Activated CD8-positive, alpha-beta memory T cell treated with anti-CD3 and anti-CD28 coated beads for 48 hours (primary cell): ENCODE measurements at places on chromosomes 4 and X.

GRCh38 chrX:10109695-10110094, 47.1 kb upstream of the CLCN4 start:
- no peak for DNase-seq

- no peak for DNase-seq
These were observed 32.5 kb downstream of the FGFBP1 start for GRCh38 chr4:15906020-15906443.

DNA sequence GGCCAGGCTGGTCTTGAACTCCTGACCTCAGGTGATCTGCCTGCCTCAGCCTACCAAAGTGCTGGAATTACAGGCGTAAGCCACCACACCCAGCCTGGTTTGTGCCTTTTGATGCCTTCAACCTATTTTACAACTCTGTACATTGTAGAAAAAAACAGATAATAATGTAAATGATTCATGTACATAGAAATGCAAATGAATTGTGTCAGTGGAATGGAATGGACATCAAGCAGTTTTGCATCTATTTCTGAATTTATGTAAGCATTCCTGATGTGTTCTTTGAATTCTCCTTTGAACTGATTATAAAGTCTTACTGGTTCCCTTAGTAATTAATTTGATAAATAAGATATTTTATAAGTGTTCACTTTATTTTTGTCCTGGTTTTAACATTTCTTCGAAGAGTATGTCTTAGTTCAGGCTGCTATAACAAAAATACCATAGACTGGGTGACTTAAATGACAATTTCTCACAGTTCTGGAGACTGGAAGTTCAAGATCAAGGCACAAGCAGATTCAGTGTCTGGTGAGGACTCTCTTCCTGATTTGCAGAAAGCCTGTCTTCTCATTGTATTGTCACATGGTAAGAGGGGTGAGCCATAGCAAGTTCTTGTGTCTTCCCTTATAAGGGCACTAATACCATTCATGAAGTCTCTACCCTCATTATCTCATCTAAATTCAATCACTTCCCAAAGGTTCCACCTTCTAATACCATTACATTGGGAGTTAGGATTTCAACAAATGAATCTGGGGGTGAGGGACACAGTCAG, 162.2 kb upstream of the S100G start:
- DNase-seq = no peak

- no peak for DNase-seq
These were observed 66.9 kb downstream of the PSAPL1 start for GRCh38 chr4:7367864-7368277.

GRCh38 chrX:112043997-112044396, 38.6 kb downstream of the TRPC5 start:
- DNase-seq = no peak

DNA sequence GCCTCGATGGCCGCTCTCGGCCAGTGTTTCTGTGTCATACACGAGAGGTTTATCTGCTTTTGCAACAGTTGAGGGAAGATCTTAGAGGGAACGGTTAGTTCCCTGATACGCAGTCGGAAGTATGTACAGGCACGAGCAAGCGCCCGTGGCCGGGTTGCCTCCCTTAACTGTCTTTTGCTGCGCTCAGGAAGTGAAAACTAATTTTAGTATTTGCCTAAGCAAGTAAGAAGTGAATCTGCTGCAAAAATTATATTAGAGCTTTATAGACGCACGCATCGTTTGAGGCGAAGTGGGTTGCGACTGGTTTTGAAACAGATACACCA, 695 bp downstream of the MTM1 start:
- no peak for DNase-seq
